ENCODE measurements at places on chromosomes 1 and 21.

DNA sequence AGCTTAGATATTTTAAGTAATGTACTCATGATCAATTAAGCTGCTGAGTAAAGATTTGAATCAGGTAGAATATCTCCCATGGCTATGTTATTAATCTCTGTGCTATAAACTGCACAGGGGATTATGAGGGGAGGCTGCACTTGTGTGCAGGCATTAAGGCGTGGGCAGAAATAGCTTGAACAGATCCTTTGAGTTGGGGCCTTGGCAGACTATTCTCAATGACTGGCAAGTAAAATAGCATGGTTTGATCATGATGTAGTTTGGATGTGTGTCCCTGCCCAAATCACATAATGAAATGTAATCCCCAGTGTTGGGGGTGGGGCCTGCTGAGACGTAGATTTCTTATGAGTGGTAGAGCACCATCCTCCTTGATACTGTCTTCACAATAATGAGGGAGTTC is 220.3 kb downstream of the PLPP3 start:
- no peak for DNase-seq

DNA sequence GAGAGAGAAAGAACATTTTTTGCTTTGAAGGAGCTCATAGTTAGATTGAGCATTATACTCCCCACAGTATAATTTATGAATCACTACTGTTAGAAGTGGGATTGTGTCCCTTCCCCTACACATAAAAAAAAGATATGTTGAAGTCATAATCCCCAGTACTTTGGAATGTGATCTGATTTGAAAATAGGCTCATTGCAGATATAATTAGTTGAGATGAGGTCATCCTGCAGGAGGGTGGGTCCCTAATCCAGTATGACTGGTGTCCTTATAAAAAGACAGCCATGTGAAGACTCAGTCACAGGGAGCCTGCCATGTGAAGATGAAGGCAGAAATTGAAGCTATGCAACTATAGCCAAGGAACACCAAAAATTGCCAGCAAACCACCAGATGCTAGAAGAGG is 76.4 kb downstream of the TGFB2 start:
- no peak for DNase-seq

GRCh38 chr1:2003541-2004131 is at the start of gene CFAP74:
Gene CFAP74, minus strand, starts transcription at chr1:2003786. Its CDS starts 12,830 bp downstream, at chr1:1990956.
- DNase-seq: no peak

GRCh38 chr1:78607944-78608343 is 12.3 kb upstream of the IFI44L start:
- no peak for DNase-seq

DNA sequence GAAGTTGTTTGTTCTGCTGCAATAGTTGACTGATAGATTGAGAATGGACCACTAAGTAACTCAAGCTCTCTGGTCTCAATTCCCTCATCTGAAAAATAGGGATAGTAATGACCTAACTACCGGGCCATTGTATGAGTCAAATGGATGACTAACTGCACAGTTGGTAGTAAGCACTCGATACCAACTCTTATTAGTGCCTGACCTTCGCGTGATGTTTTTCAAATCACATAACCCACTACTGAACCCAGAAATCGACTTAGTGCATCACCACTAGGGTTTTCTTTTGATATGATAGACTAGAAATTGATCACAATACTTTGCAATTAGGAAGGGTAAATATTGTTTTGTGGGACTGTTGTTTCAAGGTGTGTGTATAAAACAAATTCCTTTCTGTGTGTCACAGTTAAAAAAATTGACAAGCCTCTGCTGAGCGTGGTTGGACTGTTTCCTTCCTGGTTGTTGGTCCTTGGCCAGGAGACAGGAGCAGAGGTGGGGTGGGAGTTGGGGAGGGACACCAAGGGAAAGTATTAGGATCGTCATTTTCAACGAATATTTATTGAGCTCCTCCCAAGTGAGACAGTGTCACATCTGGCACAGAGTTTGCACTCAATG is 54.0 kb upstream of the LRP8 start:
- DNase-seq: no peak

GRCh38 chr21:45506241-45506817 is 35.9 kb downstream of the SLC19A1 start:
- DNase-seq: no peak

- DNase-seq: no peak
Measured at GRCh38 chr1:75430526-75430925, 180.4 kb downstream of the SLC44A5 start.

- no peak for DNase-seq
Measured at GRCh38 chr1:106768501-106768900, 288.0 kb upstream of the PRMT6 start.

DNA sequence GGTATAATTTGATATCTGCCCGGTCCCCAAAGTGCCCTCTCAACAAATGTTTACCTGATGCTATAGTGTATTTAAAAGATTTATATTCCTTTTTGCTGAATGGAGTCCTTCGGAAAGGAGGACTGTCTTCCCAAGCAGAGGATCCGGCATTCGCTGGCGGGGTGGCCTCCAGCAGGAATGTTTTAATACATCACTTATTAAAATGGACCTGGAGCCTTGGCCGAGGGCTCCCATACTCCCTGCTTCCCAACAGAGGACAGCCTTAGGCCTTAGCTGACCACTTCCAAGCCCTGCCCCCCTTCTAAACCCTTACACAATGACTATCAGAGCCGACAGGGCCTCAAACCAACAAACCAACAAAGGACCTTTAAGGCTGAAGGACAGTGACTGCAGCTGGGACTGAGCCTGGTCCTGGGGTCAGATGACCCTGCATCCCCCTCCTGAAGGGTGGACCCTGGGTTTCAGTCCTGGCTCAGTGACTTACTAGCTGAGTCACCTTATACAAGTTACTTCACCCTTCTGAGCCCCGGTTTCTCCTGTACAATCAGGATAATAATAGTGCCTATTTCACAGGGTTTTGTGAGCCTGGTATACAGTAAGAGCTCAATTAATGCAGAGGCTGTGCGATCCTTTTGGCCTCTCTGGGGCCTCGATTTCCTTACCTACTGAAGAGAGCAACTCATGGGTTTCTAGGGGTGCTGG is 5.6 kb downstream of the CAMK2N1 start:
- no peak for DNase-seq

DNA sequence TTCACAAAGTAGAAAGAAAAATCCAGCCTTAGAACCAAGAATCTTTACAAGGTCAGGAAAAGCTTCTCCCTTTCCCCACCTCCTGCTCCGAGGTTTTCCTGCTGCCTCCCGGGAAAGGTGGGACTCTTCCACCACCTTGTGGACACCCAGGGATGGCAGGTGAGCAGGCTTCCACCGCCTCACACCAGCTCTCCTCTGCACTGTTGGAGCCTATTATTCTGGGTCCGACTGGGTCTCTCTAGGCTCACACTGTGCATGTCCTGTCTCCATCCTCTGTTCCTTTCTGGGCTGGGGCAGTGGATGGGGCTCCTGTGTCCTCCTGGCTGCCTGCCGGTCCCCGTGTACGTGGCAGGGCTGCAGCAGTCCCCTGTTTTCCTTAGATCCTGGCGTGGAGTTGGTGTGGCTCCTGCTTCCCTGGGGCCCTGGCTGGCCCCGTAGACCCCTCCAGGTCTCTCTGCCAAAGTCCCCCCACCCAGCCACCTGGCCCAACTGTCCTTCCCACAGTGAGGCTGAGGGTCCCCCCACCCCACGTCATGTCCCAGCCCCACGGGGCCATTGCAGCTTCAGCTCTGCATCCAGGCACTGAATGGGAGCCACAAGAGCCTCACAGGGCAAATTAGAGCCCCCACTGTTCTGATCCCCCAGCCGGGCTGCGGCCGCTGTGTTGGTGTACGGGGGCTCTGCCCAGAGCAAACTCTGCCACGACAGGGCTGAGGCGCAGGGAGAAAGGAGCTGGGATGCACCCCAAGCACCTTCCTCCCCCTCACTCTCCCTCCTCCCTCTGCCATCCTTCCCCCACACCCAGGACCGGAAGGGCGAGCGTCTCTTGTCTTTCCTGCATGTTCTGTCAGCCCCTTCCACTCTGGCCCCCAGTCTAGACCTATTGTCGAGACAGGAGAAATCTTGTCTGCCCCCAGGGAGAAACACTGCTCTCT is 3.3 kb upstream of the SLC45A1 start:
- DNase-seq: peak; percentile 46

DNA sequence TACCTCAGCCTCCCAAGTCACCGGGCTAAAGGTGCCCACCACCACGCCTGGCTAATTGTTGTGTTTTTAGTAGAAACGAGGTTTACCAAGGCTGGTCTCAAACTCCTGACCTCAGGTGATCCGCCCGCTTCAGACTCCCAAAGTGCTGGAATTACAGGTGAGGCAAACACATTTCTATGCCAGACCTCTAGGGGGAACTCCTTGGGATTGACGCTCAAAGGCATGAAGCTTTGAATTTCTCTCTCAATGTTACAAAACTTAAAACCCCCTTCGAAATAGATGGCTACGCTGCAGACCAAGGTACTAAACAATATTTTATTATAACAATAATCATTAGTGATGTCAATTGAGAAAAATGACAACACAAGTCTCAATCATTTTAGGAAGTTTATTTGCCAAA is 330.0 kb downstream of the SETD4 start:
- no peak for DNase-seq

DNA sequence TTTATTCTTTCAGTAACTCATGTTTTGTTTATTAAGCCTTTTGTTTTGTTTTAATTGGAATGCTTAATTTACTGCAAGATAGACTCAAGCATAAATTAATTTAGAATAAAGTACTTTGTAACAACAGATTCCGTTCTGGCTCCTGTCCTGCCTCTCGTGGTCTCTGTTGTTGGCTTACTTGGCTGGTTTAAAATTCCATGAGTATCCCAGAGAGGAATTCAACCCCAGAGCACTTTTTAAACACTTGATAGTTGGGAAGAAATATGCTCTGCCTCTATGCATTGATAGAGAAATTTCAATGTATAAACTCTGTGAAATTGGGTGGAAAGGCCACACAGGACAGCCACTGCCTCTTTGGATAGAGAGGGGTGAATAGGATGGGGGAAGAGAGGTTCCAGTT is 89.7 kb downstream of the ATP5PO start:
- no peak for DNase-seq

GRCh38 chr1:188514917-188515316 is 1686.2 kb downstream of the PLA2G4A start:
- DNase-seq: no peak

GRCh38 chr1:43981135-43981491 is 2.1 kb downstream of the B4GALT2 start:
- no peak for DNase-seq

GRCh38 chr21:43343095-43343991 is 83.6 kb downstream of the SIK1 start:
- no peak for DNase-seq

- DNase-seq: no peak
Measured at GRCh38 chr1:93616996-93617669, 64.5 kb downstream of the BCAR3 start.

- peak; percentile 8 for DNase-seq
Measured at GRCh38 chr21:38327984-38328383, 71.2 kb downstream of the KCNJ15 start.

DNA sequence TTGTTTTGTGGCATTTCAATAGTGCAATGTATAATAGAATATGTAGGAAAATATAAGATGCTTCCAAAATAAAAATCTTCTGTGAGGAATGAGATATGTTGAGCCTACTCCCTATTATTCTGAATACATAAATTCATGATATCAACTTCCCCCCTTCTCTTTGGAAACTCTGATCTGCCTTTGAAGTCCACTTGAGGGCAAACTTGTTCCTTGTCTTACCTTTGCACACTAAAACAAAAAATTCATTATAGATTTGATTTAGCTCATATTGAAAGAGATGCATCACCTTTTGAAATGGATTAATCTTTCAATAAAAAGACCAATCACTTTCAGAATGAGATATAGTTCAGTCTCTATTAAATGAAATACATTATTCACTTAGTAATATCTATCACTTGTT is 580.7 kb upstream of the ADGRL4 start:
- no peak for DNase-seq

GRCh38 chr1:29247571-29248273 is 11.4 kb downstream of the PTPRU start:
- DNase-seq: no peak

- no peak for DNase-seq
Measured at GRCh38 chr1:20584890-20585289, 4.0 kb upstream of the CDA start.

DNA sequence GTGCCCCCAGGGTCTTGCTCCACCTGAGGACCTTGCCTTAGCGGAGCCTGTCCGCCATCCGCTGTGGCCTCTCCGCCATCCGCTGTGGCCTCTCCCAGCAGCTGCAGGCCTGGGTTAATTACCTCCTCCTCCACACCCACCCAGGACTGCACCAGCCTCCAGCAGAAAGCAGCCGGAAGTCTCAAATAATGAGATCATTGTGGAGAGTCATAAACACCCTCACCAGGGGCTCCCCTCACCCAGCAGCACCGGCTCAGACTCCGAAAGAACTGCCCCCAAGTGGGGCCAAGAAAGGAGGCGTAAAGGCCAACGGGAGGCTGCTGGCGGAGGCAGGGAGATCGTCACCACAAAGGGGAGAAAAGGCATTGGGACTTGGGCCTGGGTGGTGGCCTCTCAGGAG is 10.7 kb upstream of the GPR153 start:
- DNase-seq: no peak

- DNase-seq: no peak
Measured at GRCh38 chr1:41222496-41222895, 19.6 kb downstream of the SCMH1 start.

DNA sequence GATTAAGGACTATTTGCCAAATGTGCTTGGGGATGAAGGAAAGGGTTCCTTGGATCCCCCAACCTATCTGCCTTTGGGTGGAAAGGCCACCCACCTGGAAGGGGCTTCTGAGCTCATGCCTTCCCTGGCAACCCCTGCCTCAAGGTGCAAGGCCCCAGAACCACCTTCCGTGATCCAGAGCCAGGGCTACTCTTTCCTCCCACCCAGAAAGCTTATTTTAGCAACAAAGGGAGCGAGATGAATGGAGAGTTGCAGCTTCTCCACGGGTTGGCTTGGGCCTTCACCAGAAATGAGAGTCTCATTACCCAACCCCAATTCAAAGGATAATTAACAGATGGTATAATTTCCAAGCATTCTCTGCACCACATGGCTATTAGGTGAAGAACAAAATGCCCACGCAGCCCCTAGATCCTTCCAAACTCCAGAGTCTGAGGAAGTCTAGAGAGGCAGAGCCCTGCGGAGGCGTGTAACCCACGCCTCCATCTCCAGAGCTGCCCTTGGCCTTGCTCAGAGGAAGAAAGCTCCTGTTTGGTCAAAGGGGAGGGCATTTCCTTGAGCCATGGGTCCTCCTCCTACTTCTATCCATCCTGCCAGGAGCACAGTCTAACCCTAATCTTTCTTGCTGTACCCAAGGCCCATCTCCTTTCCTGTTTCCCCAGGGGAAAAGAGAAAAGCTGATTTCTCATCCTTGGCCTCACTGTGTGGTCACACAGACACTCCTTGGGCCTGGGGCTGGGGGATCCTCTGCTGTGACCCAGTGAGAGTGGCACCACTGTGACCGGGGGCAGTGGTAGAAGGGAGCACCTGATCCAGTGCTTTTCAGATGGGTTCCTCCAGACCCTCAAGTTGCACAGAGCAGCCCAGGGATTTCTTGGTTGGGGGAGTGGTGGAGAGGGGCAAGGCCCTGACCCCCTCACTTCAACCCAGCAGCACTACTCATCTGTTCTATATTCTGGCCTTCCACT is 1.7 kb upstream of the CELSR2 start:
- no peak for DNase-seq

- DNase-seq: no peak
Measured at GRCh38 chr1:39852214-39852791, 31.0 kb downstream of the TRIT1 start.
